ENCODE measurements at places on chromosomes 4 and X. TPM values are rescaled to one million over a fixed set of nuclear protein-coding genes. Genes with fewer than 3 reads are reported as not detected.

The ANXA10 gene
- total RNA-seq = not detected

The PPP2R2C gene
- total RNA-seq = not detected

The NWD2 gene
- not detected for total RNA-seq

The FGA gene
- total RNA-seq = not detected

The CFI gene
- not detected for total RNA-seq

The ACE2 gene
- not detected for total RNA-seq

The SHISA3 gene
- 0.14 TPM for total RNA-seq

The XG gene
- not detected for total RNA-seq

The ZAR1 gene
- total RNA-seq = not detected

The SUPT20HL1 gene
- total RNA-seq = not detected

The SORBS2 gene
- total RNA-seq = not detected

The YIPF7 gene
- not detected for total RNA-seq

The CXorf65 gene
- total RNA-seq = 28.1 TPM

DNA sequence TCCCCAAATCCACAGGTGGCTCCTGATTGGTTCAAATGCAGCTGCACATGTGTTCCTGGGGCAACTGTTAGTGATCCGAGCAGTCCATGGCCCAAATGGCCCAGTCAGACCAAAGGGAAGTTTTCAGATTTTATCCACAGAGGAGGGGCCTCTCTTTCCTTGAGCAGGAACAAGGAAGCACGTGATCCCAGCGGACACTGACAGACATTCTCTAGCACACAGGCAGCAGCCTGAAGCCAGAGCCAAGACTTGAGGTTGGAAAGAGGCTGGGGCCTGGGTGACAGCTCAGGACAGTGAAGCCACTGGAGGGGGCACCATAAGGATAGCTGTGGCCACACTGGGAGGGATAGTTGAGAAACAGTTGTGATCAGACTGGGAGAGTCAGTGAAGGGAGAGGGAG, 3.5 kb upstream of the ZFP92 start:
- no peak for DNase-seq

GRCh38 chr4:55539658-55540057, 7.1 kb downstream of the CLOCK start:
- DNase-seq = no peak

DNA sequence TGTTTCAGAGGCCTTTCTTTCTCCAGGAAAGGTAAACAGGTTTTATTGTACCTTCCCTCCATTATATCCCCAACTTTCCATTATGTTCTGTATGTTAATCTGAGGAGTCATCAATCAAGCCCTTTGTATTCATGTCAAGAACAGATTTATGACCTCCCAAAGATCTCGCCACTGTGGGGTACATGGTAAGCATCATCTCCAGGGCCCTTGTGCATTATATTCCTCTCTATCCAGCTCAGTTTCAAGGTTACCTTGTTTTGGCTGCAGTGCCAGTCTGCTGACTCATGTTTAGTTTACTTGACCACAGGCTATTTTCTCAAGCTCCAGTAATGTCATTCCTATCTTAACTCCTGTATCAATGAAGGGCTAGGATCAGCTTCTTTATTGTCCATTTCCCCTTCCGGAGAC, 125.1 kb upstream of the FRMPD4 start:
- no peak for DNase-seq

DNA sequence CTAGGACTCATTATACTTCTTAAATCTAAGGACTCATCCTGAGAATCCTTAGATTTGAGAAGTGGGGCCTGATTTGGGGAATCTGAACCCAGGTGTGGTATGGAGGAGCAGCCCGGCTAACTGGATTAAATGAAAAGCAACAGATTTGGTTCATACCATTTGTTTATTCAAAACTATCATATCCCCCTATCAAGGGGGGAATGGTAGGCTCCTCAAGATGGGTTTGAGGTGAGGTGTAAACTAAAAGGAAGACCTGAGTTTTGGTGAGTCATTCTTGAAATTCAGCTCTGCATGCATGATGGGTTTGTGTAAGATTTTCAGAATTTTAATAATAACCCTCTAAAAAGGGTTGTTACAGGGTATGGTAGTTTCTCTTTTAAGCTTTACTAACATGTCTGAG, 53.4 kb downstream of the CASP6 start:
- no peak for DNase-seq

- no peak for DNase-seq
Observed at GRCh38 chrX:130604882-130605281, 203.1 kb downstream of the RBMX2 start.

GRCh38 chr4:38560768-38561558, 103.0 kb upstream of the KLF3 start:
- no peak for DNase-seq

DNA sequence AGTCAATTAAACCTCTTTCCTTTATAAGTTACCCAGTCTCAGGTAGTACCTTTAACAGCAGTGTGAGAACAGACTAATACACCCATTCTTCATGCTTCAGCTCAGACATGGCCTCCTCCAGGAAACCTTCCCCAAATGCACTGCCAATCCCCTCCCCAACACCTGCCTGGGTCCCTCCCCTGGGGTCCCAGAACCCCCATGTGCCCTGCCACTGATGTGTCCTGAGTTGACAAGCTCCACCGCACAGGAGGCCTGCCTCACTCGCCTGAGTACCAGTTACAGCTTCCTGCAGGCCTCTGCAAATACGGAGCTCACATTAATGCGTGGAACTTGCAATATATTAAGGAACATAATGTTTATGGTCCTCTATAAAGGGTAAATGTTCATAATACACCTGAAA, 34.9 kb upstream of the CRMP1 start:
- no peak for DNase-seq

- DNase-seq = no peak
Observed at GRCh38 chrX:150913511-150913910, 15.0 kb upstream of the CD99L2 start.

DNA sequence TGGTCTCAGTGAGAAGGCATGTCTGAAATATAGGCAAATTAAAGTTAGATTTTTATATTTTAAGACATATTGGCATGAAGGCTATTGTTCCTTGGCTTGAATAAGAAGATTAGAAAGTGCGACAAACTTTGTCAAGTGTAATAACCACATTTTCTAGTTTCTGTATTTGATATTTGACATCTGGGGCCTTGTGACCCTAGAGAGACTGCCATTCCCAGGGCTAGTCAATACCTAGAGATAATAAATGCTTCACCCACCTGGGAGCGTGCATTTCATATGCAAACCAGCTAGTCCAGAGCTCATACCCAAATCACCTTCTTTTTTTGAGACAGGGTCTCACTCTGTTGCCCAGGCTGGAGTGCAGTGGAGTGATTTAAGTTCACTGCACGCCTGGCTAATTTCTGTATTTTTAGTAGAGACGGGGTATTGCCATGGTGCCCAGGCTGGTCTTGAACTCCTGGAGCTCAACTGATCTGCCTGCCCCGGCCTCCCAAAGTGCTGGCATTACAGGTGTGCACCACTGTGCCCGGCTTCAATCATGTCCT, 62.6 kb downstream of the COQ2 start:
- no peak for DNase-seq

DNA sequence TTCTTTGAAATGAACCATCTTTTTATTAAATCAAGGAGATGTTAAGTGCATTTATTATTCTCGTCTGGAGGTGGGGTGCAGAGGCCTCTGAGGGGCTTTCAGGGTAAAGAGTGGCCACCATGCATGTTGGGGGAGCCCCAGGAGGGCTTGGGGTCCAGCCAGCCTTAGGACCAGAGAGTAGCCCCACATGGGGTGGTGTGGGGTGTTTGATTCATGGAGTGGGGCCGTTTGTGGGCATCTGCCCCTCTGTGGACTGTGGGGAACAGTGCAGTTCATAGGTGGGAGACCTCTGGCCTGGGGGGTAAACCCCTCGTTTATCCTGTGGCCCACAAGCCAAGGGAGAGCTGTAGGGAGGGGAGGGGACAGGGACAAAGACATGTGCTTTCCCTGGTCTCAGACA, 26.9 kb downstream of the HTRA3 start:
- no peak for DNase-seq

GRCh38 chr4:36772154-36772516, 472.4 kb upstream of the NWD2 start:
- no peak for DNase-seq

GRCh38 chr4:88706574-88706973, 8.9 kb upstream of the NAP1L5 start:
- DNase-seq = no peak

DNA sequence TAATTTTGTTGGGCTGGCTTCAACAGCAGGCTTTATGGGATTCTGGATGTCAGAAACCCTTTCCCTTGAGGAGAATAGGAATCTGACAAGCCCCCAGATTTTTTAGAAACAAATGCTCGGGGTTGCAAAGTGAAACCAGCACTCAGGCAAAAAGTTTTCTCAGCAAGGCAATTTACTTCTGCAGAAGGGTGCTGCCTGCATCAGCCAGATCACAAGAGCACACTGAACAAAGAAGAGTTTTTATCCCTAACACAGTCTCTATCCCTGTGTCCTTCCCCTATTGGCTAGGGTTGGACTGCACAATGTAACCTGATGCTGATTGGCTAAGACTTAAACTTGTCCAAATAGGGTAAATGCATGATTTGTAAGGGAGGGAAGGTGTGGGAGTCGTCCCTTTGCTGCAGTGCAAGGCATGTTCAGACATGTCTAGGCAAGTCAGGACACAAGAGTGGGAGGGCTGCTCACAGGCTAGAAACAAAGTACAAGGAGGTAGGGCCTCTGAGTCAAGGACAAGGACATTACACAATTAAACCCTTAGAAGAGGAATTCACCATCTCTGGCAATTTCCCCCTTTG, 175.8 kb downstream of the CCNG2 start:
- DNase-seq = no peak

GRCh38 chr4:6384541-6384940, 87.9 kb downstream of the PPP2R2C start:
- no peak for DNase-seq

DNA sequence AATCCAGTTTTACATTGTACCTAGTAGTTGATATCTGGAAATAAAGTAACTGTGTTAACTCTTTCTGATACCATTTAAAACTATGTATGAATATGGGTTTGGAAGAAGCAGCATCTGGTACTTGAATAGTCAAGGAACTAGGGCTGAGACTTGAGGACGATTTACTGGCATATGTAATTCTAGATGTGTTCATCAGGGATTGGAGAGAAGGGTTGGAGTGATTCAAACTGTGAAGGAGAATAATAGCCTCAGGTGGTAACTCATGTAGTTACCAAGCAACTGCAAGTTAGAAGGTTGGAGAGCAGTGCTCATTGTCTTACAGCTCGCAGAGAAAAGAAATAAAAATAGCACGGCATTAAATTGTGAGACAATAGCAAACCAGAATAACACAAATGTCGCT, 29.5 kb upstream of the TXLNG start:
- no peak for DNase-seq

DNA sequence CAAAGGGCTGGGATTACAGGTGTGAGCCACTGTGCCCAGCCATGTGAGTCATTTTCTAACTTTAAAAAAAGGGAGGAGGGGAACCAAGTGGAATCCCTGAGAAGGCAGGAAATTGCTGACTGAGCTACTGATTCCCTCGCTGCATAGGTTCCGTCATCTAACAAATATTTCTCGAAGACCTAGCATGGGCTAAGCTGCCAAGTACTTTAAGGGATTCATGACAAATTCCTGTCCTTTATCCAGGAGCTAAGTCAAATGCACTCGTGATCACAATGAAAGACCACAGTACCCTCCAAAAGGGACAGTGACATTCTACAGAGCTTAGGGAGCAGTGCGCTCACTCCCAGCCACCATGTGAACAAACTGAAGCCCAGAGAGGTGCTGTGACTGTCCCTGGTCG, 33.2 kb upstream of the MAN2B2 start:
- DNase-seq = no peak

DNA sequence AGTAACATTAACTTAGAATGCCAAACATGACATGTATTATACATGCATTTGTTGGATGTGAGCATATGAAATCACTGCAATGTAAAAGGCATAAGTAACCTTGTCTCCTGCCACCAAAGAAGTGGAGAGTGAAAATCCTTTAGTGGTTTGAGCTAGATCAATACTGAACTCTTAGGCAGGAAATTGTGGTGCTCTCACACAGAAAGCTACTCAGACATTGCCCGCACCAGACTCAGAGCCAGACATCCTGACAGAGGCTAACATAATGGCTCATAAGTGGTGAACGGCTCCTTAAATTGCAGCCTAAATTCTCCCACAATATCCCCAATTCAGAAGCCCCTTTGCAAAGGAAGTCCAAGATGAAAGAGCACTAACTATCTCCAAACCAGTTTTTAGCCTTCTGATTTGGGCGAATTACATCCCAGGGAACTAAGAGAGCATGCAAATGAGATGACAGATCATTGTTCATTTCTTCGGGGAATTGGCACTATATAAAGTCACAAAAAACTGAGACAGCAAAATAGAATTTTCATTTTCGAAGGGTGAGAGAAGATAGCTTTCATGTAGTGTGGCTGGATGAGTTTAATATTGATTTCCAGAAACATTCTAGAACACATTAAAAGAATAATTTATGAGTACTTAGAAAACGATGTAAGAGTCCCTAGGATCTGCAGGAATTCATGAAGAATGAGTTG, 233.6 kb upstream of the RPS6KA3 start:
- no peak for DNase-seq

- peak; percentile 77 for DNase-seq
Observed at GRCh38 chr4:40205259-40206198, 8.7 kb downstream of the RHOH start.

- DNase-seq = no peak
Observed at GRCh38 chrX:112766774-112767173, 73.9 kb downstream of the AMOT start.

GRCh38 chr4:122783301-122784215, 43.1 kb upstream of the FGF2 start:
- DNase-seq = no peak

GRCh38 chr4:17690135-17690534, 75.7 kb downstream of the MED28 start:
- no peak for DNase-seq

GRCh38 chrX:103311399-103311780, 600 bp upstream of the BEX2 start:
- DNase-seq = no peak

DNA sequence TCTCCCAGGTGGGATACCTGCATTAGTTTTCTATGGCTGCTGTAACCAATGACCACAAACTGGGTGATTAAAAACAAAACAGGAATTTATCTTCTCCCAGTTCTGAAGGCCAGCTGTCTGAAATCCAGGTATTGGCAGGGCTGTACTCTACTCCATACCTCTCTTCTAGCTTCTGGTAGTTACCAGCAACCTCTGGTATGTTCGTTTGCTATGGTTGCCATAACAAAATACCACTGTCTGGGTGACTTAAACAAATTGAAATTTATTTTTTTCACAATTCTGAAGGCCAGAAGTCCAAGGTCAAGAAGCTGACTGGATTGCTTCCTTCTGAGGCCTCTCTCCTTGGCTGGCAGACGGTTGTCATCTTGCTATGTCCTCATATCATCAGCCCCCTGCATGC, 642.1 kb upstream of the TENM3 start:
- DNase-seq = no peak

- DNase-seq = no peak
Observed at GRCh38 chrX:74248889-74249288, 55.1 kb upstream of the ZCCHC13 start.
